ENCODE measurements at places on chromosomes 1 and 21. TPM values are rescaled to one million over a fixed set of nuclear protein-coding genes. Genes with fewer than 3 reads are reported as not detected.

NHLH2 gene
- total RNA-seq: not detected

AJAP1 gene
- 0.02 TPM for total RNA-seq

KLHDC9 gene
- 2.2 TPM for total RNA-seq

NECTIN4 gene
- 1.9 TPM for total RNA-seq

RAB25 gene
- total RNA-seq: not detected
